T-cell (primary cell): ENCODE measurements at places on chromosomes 16 and 17.

DNA sequence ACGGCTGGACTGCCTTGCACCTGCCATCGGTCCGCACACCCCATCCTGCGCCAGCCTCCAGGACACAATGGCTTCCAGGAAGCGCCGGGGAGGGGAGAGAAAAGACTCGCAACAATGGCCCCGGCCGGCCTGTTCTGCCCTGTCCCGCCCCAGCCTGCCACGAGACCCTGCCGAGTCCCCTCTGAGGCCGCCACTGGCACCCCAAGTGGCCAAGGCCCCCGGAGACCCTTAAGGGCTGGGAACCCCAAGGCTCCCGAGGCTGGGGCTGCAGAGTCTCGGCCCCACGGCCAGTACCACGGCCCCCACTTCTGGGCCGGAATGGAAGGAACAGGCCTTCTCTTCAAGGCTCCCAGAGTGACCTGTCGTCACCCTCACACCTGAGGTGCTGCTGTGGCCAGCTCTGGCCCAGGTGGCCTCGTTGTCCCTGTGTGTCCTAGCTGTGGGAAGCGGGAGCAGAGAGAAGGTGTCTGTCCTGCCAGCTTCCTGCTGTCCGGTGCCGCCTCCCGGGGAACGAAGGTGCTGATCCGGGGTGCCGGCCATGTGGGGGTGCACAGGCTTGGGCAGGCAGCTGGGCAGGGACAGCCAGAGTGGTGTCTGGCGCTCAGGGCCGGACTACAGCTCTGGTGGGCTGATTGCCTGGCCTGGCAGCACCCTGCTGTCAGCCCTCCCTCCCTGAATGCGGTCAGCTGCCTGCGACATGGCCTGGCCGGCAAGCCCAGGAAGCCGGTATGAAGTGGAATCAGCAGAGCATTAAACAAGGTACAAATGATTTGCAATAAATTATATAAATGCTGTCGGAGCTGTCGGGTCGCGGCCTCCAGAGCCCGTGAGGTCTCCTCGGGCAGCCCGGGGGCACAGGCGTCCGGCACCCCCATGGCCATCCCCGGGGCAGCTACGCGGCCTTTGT, 8.2 kb upstream of the CACNA1H start:
- no peak for DNase-seq

DNA sequence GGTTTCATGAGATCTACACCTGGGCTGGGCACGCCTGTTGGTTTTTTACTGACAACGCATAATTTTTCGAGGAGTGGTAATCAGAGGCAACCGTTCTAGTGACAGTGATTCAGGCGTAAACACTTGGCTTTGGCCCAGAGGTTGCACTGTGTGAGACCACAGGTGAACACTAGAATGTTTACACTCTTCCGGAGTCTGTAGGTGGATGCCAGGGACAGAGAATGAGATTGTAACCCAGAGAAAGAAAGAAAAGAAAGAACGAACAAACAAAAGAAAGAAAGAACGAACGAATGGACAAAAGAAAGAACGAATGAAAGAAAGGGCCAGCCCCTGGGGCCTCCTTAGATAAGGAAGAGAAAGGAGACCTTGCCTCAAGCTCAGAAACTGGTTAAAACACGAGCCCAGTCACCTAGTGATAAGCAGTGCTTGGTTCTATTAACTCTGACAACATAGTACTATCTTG, 113.2 kb downstream of the PRKCB start:
- DNase-seq = peak; percentile 58

DNA sequence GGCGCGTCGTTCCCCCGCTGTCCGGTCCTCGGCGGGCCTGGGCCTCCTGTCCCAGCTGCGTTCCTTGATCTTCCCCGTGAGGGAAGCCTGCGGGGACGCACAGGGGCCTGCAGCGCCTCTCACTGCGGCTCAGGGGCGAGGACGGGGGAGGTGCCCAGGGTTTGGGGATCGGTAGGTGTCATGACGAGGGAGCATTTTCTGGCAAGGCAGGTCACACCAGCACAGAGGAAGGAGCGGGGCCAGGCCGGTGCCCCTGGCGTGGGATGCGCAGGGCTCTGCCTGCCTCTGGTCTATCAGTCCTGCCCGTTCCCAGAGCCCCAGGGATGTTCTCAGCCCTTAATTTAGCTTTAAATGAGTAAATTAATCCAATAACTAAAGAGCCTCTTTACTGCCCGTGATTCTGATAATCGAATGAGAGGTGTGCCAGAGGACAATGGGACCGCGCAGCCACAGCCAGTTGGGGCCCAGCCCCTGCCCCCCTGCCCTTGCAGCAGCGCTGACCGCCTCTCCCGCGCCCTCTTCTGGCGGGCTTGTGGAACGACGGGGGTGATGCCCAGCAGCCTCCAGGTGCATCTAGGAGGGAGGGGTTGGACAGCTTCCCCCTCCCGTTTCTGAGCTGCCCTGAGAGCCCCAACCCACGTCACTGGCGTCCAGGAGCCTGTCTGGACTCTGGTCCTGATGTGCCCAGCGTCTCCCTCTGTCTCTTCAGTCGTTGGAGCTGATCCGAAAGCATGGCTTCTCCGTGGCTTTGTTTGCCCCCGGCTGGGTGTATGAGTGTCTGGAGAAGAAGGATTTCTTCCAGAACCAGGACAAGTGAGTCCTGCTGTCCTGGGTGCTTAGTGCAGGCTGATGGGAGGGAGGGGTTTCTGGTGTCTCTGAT, 7.9 kb downstream of the ENGASE start:
- peak; percentile 18 for DNase-seq

- no peak for DNase-seq
Observed at GRCh38 chr16:85916141-85916890, 17.4 kb downstream of the IRF8 start.

DNA sequence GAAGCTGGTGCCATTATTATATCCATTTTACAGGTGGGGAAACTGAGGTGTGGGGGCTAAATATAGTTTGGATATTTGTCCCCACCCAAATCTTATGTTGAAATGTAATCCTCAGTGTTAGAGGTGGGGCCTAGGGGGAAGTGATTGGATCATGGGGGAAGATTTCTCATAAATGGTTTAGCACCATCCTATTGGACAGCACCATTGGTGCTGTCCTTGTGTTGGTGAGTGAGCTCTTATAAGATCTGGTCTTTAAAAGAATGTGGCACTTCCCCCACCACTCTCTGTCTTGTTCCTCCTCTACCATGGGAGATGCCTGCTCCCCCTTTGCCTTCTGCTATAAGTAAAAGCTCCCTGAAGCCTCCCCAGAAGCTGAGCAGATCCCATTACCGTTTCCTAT, 119.8 kb upstream of the SEC14L1 start:
- no peak for DNase-seq
